ENCODE measurements at places on chromosomes 5 and 9.

DNA sequence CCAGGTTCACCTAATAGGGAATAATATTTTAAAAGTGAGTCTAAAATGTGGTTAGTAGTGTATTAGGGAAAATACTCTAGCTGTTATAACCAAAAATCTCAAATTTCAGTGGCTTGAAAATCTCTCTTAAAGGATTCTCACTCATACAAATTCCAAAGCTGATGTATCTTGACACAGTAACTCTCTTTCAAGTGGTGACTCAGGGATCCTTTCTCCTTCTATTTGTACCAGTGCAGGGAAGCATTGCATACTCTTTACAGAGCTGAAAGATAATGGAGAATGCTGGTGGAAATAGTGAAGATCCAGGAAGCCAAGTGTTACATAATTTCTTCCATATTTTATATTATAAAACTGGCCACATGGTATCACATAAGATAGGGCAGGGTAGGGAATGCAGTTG lies 560.2 kb upstream of the CDH9 start:
- no peak for DNase-seq

DNA sequence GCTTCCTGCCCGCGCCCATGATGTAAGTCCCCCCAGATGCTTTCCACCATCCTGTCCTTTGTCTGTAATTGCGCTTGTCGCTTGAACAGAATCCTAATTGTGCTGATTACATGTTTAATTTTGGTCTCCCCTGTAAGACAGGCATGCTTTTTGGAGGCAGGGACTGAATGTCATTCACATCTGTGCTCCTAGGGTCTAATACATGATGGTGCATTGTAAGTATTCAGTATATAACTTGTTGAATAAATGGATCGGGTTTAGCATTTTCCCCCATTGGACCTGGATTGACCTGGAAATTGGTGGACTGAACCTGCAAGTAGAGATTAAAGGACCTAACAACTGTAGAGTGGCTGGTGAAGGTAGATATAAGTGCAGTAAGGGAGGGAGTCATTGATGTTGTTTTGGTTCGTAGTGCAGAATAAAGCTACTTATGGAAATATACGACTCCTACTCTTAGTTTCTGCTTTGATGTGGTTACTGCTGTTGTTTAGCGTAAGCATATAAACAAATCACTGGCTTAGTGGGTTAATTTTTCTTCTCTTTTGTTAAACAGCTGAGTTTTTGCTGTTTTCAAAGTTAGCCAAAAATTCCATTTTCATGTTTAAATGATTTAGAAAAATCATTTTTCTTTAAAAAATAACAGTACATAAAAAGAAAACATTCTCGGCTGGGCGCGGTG lies 57.3 kb downstream of the TRIO start:
- no peak for DNase-seq

GRCh38 chr5:54520438-54520846 lies 2.9 kb downstream of the SNX18 start:
- DNase-seq: no peak

DNA sequence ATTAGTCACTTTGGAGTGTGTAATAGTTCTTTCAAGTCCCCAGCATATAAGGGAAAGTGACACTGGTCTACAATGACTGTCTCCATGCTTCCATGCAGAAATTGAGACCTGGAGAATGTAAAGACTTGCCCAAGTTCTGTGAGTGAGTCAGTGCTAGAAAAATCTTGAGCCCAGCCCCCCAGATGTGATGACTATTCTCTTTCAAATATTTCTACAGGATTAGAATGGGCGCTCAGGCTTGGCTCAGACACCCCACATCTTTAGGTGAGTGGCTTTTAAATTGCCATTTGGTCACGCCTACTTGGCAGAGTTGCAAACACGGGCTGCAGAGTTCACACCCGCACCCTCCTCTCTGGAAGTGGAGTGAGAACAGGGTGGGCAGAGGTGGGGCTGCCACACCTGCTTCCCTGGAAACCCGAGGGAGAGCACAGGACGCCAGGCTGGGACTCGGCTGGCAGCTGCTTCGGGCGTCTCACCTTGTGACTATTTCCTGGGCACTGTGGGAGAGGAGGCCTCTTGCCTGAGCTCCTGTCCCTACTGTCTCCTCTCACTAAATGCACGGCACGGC lies 37.6 kb downstream of the ROPN1L start:
- no peak for DNase-seq

DNA sequence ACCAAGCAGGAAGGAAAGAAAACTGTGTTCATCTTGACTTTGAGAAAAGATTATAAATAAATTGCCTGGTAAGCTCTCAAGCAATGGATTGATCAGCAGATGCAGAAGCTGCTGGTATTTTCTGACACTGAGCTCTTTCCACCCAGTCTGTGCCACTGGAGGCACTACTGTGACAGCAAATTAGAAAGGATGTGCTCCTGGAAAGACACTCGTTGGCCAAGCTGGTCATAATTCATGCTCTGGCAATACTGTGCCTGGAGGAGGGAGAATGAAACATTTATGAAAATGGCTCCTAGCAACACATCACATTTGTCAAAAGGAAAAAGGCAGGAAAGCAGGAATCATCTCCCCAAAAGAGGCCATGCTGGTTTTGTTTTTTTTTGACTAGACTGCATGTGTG lies 84.2 kb downstream of the CAVIN4 start:
- no peak for DNase-seq

DNA sequence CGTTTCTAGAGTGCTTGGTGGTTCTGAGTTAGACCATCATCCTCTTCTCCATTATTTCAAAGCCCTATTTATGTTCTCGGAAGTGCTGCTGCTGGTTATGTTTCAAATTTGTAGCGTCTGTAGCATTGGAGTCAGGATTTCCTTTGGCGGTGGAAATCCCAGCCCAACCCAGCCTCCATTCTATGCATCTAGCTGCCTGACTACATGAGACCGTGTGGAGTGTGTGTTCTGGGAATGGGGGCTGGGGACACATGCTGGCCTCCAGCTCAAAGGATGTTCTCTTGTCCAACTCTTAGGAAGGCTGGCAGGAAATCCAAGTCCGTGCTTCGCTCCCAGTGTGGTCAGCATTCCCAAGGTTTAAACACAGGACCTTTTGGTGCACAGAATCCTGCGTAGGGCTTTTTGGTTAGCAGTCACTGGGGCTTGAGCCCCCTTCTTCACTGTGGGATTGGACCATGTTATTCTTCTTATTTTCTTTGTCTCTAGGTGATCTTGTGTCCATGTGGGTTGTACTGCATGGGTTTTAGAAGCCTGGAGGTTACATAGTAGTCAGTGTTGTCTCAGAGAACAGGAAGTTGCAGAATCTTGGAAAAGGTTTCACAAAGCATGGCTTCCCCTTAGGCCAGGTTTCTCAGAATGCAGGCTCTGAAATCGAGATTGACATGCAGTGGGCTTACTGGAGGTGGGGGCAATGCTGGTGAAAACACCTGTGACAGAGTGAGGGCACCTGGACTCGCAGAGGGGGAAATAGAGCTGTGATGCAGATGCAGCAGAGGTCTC lies 132.2 kb downstream of the ARHGAP26 start:
- no peak for DNase-seq

- DNase-seq: peak; percentile 54
Observed at GRCh38 chr9:136488247-136489214, 5.7 kb upstream of the SEC16A start.

DNA sequence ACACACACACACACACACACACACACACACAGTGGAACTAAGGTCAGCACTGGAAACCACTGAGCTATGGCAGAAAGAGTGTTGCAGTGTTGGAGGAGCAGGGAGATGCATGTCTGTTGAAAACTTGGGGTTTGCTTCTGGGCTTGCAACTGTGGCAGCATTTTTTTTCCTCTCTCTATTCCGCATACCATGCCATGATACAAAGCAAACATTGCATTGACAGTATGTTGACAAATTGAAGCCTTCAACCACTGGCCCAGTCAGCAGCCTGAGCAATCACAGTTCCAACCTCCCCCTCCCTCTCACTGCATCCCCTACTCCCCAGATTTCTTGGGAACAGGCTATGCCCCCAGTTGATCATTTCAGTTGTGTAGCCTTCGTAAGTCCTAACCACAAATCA lies 478.1 kb upstream of the WWC1 start:
- no peak for DNase-seq

GRCh38 chr5:35182910-35183535 lies 47.3 kb downstream of the PRLR start:
- DNase-seq: no peak

- DNase-seq: no peak
Observed at GRCh38 chr9:127550282-127550681, 61.8 kb upstream of the STXBP1 start.

DNA sequence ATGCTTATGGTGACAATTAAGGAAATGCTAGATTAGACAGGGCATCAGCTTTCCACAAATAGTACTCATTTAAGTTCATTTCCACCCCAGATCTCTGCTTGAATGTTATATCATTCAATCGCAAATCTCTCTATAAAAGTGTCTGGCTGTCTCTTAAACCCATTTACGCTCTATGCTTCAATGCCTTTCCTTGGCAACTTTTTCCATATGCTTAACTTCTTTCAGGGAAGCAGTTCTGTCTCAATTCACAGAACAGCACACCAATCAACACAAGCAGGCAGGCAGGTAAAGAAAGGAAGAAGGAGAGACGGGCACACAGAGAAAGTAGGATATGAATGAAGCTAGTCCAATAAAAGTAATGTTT lies 243.1 kb downstream of the DENND1A start:
- no peak for DNase-seq

DNA sequence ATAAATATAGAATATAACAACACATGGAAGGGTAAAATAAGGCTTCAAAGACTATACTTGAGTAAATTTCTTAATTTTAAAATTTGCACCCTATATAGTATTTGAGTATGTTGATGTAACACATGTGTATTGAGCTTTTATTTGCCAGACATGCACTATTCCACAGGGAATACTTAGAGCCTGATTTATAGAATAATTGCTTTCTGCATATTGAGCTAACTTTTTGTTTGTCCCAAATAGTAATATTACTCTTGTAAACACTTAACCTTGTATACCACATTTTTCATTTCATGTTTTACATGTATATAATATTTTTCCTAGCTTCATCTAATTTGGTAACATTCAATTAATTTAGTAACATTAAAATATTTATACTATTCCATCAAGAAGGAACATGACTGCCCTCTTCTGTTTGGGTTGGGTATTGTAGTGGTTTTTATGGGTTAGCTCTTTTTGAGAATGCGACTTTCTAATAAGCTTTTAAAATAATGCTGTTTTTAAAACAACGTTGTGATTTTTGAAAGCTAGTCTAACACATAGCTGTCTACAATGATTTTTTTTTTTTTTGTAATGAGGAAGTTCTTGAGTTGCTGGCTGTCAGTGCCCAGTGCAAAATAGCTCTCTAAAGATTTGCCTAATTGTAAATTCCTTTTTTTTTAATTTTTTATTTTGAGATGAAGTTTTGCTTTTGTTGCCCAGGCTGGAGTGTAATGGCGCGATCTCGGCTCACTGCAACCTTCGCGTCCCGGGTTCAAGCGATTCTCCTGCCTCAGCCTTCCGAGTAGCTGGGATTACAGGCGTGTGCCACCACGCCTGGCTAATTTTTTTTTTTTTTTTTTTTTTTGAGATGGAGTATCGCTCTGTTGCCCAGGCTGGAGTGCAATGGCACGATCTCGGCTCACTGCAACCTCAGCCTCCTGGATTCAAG lies 4.8 kb downstream of the SUB1 start:
- DNase-seq: peak; percentile 37

DNA sequence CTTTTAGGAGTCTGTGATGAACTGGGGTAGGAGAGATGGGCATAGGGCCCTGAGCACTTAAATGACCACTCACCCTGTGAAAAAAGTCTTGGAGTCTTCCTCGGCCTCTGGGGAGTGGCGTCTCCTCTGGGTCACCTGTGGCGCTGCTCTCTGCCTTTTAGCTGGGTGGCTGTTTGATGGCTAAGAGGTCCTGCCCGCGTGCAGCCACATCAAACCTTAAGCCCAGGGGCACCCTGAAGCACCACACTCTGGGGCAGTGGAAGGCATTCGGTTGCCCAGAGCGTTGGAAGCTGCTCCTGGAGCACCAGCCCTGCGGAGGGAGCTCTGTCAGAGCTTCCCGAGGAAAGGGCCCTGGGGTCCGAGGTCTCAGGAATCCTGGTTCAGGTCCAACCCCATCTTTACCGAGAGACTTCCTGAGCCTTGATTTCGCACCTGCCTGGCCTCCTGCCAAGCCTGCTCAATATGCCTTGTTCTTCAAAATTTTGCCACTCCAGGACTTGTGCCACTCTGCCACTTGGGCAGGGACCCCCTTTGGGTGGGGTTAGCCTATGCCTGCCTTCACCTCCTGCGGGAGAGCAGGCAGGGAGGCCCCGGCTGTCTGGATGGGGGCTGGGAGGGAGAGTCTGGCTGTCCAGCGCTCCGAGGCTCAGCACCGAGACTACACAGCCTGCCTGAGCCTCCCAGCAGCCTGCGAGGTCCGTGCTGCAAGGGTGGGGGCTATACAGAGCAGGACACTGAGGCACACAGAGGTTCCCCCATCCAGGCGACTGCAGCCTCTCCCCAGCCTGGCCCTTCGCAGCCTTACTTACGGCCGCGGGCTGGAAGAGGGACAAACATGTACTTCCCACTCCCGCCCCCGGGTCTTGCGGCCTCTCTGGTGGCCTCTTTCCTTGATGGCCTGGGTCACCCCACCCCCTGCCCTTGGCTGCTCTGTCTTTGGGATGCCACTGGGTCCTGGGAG lies 63.4 kb upstream of the RNU6ATAC start:
- no peak for DNase-seq

GRCh38 chr9:107284636-107285035 lies 1.6 kb downstream of the RAD23B start:
- no peak for DNase-seq

GRCh38 chr9:98576354-98576753 lies 132.4 kb downstream of the GABBR2 start:
- no peak for DNase-seq

DNA sequence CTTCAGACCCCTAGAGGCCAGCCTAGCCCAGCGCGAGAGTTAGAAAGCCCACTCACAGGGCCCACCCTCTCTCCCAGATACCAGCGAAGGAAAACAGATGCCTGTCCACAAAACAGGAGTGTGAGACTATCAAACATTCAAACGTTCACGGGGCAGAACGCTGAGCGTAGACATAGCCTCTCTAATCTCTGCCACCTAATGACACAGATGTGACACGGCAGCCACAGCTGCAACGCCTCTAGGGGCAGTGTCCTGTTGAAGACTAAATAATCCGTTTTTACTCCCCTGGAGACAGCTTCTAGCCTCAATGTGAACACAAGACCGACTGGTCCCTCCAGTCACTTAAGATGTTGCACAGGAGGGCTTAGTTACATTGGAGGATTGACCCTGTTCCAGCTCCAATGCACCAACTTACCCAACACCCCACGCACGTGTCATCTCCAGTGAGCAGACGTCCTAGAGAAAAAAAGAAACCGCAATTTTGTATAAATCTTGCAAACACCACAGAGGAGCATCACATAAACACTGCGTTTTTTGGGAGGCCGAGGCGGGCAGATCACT lies 14.3 kb downstream of the DIPK1B start:
- DNase-seq: peak; percentile 80

DNA sequence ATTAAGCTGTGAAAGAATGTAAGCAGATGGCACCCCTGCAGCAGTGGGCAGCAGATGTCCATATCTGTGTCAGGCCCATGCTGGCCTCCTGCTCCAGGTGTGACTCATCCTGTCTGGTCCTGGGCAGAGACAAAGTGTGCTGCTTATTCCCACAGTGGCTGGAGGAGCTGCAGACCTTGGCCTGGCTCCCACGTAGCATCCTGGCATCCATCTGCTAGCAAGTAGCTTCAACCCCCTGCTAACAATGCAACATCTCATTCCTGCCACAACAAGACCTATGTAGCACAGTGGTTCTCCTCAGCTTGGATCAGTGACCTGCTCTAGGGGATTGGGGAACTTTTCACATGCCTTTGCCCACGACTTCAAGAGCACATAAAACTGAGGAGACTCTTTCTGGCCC lies 126.4 kb upstream of the SLC12A2 start:
- DNase-seq: no peak

- no peak for DNase-seq
Observed at GRCh38 chr5:89343666-89344065, 460.7 kb upstream of the MEF2C start.
